ENCODE measurements at places on chromosomes 5 and 9.

- ATAC-seq: no peak
Measured at GRCh38 chr5:138966236-138966985, 91.3 kb upstream of the LRRTM2 start.

DNA sequence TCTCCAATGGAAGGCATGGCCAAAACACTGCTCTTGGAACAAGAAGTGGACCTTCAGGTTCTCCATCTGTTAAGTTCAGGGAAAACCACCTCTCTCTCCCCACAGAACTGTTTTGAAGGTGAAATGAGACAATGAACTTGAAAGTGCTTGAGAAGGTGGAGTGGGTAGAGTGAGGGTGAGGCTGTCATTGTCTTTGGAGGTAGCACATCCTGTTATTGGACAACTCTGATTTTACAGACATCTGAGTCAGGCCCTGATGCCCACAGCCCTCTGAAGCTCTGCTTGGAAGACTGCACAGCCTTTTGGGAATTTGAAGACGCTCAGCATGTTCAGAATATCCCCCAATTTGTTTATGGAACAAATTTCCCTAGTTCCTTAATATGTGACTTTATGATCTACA is 27.6 kb upstream of the TEX48 start:
- peak; percentile 91 for ATAC-seq

GRCh38 chr9:122141671-122142070 is 17.9 kb downstream of the NDUFA8 start:
- no peak for ATAC-seq

DNA sequence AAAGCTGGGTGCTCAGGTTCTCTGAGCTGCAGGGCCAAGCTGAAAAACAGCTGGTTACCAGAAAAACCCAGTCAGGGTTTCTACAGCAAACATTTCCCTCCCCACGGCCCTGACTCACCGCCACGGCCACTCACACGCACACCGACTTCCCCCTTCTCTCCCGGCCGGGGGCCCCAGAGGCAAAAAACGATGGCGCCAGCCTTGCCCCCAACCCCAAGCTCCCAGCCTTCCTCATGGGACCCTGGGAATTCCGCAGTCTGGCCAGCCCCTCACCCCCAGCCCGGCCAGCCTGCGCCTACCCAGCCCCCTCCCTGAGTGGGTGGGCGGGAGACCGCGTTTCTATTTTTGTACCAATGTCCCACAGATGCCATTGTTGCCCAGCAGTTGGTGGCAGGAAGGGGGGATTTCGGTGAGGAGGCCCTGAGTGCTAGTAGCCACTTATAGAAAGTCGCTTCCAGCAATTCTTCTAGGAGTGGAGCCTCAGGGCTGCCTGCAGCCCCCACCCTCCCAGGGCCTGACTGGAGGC is 18.4 kb downstream of the ENG start:
- peak; percentile 62 for ATAC-seq

DNA sequence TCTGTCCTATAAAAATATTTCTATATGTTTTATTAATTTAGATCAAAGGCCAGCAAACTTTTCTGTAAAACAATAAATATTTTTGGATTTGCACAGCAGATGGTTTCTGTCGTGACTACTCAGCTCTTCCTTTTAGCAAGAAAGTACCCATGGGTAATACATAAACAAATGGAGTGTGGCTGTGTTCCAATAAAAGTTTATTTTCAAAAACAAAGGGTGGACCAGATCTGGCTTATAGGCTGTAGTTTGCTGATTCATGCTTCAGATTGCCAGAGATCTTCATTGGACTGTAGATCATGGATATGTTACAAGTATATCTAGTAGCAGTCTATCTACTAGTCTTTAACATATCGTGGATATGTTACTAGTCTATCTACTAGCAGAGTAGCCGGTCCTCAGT is 590.5 kb downstream of the CSNK1G3 start:
- no peak for ATAC-seq

- ATAC-seq: no peak
Measured at GRCh38 chr5:3389471-3390026, 206.1 kb upstream of the IRX1 start.

GRCh38 chr9:80842389-80842788 is 847.0 kb downstream of the TLE1 start:
- ATAC-seq: no peak

DNA sequence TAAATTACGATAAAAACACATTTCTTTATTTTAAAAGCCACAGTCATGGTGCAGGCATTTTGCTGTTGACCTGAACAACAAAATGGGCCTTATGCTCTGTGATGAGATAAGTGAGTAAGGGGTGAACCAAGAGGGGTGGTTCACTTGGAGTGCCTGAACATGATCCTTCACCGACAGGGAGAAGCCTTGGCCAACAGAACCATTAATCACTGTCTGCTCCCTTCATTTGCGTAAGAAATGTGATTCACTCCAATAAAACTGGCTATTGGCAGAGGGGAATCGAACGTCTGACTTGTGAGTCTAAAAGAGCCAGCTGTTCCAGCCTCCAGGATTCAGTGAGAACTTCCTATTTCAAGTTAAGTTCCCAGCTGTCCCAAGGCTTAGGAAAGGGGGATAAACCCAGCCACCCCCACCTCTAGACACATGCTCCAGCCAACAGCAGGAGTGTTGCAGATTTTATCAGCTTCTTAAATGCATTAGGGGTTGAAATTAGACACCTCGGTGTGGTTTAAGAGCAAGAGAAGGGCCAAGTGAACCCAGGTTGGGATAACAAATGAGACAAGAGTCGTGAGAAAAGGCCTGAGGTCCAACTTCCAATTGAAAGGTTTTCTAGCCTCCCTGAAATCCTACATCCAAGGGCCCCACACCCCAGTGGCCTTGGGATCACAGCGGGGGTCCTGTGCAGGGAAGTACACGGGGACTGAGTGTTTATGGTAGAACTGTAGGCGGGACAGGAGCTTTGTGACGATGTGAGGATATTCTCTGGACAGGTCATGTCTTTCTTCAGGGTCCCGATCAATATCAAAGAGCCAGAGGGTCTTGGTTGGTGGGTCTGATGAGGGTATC is 131.4 kb upstream of the LHFPL2 start:
- no peak for ATAC-seq

DNA sequence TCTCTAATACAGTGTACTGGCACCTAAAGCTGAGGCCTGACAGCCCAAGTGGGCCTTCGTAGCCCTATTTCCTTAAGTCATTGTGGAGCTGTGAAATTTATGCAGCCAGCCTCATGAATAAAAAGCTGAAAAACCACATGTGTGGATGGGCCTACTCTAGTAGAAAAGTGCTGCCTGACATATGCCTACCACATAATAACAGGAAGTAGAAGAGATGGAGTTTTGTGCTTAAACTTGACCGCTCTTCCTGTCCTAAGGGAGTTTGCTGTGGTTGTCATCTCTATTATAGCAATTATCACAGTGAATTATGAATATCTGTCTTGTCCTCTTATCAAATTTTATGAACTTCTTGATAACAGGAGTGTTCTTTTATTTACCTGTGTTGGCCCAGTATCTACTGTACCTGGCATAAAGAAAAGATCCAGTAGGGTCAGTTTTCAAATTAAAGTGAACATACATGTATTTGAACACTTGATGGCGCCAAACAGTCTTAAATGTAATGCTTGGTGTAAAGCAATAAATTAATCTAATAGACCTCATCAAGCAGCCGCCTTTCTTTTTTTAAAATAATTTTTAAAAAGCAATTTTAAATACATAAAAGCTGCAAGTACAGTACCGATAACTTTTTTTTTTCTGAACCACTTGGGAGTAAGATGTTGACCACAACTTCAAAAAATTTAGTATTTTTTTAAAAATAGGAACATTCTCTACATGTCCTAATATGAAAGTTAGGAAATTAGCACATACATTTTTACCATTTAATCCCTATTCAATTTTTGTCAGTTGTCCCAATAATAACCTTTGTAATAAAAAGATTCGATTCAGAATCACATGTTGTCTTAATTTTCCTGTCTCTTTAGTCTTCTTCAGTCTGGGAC is 51.0 kb downstream of the FKTN start:
- no peak for ATAC-seq

GRCh38 chr9:110842986-110843385 is 174.4 kb downstream of the MUSK start:
- ATAC-seq: no peak

DNA sequence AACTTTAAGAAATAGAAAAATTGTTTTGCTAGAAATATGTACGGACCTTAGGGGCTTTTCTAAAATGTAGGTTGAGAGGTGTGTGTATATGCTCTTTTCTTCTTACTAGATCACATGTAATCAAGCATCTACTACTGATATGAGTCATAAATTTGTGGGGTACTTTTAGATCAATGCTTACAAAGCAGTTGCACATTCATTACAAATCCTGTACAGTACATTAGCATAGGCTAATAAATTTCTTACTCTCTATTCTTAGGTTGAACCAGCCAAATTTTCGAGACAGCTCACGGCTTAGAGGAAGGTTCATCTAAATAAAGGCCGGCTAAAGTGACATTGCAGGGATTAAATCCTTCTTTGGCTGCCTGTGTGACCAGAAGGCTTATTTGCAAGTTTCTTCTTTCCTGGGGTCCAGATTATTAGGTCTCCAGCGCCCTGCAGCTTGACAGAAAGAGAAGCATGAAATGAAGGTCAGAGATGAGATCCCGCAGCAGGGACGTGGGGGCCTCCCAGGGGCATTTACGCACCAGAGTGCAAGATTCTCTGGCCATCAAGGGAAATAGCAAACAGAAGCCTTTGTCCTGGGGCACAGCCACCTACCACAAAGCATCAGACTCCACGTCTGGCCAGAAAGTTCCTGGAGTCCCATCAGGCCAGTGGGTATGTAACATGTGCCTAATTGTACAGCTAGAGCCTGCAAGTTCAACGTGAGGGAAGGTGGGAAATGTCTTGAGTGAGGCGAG is 53.0 kb downstream of the NIM1K start:
- ATAC-seq: peak; percentile 66

- no peak for ATAC-seq
Measured at GRCh38 chr5:16819522-16820167, 116.4 kb downstream of the MYO10 start.

DNA sequence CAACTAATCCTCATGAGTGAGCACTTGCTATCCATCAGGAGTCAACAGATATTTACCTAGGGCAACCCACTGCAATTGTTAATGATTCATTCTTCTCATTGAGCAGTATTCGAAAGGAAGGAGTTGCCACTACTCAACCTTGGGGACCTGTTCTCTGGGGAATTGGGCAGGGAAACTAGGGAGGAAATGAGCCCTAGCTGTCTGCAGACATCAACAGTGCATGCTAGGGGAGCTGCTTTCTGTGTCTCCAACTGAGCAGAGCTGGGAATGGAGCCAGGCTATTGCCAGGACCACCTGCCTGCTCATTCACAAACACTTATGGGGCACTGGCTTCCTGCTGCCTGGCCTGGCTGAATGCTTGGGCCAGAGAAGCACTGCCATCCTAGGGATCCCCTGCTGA is 183.4 kb downstream of the TMEM38B start:
- ATAC-seq: no peak

DNA sequence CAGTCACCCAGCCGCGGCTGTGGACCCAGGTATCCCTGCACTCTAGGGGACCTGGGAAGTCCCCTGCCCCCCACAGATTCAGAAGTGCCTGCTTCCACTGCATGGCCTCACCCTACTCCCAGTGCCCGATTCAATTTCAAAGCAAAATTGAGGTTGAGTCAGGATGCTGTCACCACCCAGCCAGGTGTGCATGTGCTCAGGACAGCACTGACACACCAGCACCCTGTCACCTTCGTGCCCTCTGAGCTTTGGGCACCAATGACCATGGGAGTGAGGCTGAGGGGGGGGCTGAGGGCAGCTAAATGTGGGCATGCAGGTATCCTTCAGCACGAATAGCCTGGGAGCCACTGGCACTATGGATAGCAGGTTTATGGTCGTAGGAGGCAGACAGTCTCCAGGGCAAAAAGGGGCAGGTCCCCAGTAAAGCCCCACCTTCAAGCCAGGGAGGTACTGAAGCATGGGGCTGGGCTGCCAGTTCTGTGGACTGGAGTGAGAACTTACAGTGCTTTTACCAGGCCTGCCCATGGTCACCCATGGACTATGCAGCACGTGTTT is 1151.6 kb upstream of the CDH6 start:
- ATAC-seq: no peak

GRCh38 chr5:1894243-1894642 is 11.5 kb upstream of the IRX4 start:
- no peak for ATAC-seq

DNA sequence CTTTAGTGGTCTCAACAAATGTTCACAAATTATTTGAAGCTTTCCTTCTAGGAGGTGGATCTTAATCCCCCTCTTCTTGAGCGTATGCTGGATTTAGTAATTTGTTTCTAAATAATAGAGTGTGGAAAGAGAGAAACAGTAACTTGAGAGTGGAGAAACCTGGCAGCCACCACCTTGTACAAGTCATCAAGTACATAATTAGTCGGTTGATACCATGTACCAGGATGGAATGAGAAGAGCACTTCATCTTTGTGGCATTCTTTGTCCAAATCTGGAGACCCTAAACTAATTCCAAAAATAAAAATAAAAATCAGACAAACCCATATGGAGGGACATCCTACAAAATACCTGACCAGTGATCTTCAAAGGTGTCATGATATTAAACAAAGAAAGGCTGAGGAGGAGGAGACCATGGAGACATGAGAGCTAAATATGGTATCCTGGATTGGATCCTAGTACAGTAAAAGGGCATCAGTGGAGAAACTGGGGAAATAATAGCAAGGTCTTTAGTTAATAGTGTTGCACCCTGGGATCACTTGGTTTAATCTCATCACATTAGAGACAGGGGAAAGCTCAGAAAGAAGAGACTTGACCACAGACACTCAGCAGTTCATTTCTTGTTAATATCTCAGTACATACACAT is 147.9 kb downstream of the ASTN2 start:
- ATAC-seq: no peak

DNA sequence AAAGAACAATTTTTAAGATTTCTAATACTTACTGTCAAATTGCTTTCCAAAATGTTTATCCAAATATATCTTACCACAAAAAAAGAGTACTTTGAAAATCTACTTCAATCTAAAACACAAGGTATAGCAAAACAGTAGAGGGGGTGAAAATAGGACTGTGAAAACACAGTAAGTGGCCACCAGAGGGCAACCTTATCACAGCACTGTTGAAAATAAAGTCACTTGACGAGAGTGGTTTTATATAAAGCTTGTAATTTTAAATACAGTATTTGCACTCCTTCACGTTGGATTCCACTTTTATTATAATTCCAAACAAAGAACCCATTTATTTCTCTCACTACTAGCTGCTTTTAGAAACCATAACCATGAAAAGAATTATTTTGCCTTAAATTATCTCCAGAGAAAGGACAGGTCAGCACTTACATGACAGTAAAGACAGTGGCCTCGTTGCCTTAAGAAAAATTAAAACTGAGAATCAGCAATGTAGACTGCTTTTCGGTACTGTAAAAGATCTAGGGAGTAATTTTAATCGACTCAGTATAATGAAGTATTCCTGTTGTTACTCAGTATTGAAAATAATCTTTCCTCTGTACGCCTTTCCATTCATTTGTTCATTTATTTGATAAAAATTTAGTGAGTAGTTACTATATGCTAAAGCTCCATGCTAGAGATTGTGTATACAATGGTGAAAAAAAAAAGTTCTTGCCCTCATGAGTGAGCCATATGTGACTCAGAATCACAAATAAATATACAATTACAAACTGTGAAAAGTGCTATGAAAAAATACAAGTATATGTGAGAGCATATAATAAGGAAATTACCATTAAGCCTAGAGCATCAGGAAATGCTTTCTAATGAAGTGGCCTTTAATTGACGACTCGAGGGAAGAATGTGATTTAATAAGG is 40.0 kb upstream of the CDK5RAP2 start:
- peak; percentile 86 for ATAC-seq

- no peak for ATAC-seq
Measured at GRCh38 chr9:16459421-16460148, 410.9 kb downstream of the BNC2 start.

Data from activated T-helper 17 cell treated with anti-CD3 and anti-CD28 coated beads, Interleukin-2, amount 50 U/mL, for 72 hours (primary cell).